Stimulated activated CD8-positive, alpha-beta memory T cell treated with anti-CD3 and anti-CD28 coated beads, Interleukin-15, amount 100 ng/mL, for 24 hours (primary cell): ENCODE measurements at places on chromosomes 11 and 22.

GRCh38 chr11:99176430-99176829 is 155.7 kb downstream of the CNTN5 start:
- no peak for DNase-seq

DNA sequence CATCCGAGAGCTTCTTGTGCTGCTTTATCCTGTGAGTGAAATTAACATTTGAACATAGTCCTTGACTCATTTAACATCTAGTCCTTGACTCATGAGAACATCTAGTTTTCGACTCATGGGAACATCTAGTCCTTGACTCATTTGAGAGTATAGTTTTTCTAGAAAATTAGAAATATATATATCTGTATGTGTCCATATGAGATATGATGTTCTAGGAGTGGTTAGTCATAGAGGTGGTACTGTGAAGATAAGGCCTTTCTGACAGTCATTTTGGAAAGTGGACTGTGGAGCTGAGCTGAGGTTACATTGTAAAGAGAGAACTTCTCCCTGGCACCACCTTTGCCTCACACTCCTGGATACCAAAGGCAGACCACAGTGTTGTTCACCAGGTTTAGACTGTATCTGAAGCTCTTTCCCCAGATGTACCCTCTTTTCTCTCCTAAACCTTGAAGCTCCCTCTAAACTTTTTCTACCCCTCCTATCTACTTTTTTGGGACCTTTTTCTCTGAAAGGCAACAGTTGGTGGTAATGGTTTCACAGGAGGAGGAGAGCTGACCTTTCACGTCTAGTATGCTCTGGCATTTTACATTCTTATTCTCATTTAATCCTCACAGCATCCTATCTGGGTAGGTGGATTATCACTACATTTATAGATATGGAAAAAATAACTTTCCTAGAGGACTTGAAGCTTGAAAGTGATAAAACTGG is 67.2 kb downstream of the PPP2R1B start:
- DNase-seq, result no peak

GRCh38 chr22:29587938-29588699 is 7.2 kb upstream of the NIPSNAP1 start:
- no peak for DNase-seq

- DNase-seq, result no peak
These were observed 710 bp downstream of the ATP5MGL start for GRCh38 chr22:42639541-42640241.

DNA sequence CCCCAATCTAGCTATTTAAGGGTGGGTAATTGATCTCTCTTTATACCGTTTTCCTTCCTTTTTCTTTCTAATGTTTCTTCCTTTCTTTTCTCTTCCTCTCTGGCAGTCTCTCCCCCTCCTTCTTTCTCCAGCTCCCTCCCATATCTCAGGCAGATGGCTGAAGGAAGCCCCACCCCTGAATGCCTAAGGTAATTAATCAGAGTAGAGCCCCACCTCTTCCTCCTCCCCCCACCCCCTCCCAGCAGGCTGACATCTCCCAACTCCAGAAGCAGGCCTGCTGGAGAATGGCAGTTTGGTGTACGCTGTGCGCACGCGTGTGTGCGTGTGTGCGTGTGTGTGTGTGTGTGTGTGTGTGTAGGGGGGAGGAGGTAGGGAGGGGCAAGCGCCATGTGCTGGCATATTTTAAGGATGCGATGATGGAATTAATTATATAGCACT is 122.6 kb downstream of the APOL5 start:
- no peak for DNase-seq
